HuH-7.5 (cell line): ENCODE measurements at places on chromosomes 4 and X.

- no peak for DNase-seq
These were observed 251.8 kb upstream of the SLIT2 start for GRCh38 chr4:19999775-20000414.

DNA sequence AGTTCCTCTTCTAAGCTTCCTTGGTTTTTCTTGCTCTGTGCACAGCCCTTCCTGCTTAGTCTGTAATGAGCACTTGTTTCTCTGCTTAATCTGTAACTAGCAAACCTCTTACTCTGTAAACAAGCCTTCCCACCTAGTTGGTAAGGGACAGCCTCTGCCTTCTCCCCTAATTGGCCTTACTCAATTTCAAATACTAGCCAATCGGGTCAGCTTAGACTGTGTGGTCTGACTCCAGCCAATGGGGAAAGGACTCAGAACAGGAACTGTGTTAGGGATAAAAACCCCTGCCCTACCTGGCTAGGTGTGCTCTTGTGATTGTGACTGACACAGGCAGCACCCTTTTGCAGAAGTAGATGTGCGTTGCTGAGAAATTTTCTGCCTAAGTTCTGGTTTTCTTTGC lies 136.5 kb upstream of the AADAT start:
- no peak for DNase-seq

DNA sequence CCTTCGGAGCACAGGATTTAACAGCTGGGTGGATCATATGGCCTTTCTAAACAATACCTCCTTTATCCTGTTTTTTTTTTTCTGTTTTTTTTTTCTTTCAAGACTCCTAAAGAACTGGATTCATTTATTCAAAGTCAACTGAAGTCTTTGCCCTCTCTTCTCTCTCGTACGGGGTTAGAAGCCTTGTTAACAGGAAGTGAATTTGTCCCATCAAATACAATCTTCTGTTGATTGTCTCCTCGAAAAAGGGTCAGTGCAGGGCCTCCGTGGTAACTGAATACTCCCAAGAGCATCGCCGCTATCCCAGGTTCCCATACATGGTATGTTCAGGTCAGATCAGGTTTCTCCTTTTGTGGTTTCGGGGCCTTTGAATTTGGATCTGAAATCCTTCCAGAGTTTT lies 1.8 kb upstream of the TMEM128 start:
- DNase-seq: no peak

- no peak for DNase-seq
These were observed 80.4 kb downstream of the PPP1R2C start for GRCh38 chrX:42697544-42697943.

DNA sequence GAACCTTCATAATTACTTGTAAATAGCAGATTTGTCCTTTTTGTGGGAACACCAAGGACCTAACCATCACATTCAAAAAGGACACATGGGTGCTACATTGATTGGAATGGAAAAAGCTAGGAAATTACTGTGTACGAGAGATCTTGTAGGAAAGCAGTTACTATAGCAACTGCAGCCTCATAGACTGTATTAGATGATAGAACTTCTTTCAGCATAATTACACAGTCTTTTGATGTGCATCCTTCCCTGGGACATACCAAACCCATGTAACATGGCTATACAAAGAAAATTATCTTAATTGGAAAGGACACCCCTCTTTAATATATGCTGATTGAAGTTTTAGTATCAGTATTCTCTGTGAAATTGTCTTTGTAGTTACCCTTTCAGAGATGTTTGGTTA lies 130.7 kb upstream of the CTSO start:
- no peak for DNase-seq

- no peak for DNase-seq
These were observed 32.6 kb upstream of the ZFP42 start for GRCh38 chr4:187962926-187963325.

- no peak for DNase-seq
These were observed 74.1 kb downstream of the EFNB1 start for GRCh38 chrX:68902706-68903504.
